ENCODE measurements at places on chromosomes 3 and 15.

GRCh38 chr3:23277688-23278087 lies 74.6 kb downstream of the UBE2E2 start:
- no peak for DNase-seq

GRCh38 chr15:32943711-32944110 lies 225.9 kb downstream of the GREM1 start:
- DNase-seq = no peak

DNA sequence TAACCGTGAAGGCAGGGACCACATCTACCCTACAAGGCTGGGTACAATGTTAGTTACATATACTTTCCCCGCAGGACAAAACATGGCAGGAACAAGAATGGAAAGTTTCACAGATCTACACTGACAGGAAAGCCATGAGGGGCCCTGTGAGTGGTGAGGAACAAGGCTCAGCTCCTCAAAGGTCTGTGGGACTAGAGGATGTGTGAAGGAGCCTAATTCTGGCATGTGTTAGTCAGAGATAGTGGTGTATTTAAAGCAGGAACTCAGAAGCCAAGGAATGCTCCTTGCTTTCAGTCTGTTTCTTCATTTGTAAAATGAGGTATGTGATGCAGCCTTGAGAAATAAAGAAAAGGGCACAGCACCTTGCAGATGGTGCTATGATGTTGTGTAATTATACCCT lies 25.1 kb downstream of the ETV5 start:
- no peak for DNase-seq

DNA sequence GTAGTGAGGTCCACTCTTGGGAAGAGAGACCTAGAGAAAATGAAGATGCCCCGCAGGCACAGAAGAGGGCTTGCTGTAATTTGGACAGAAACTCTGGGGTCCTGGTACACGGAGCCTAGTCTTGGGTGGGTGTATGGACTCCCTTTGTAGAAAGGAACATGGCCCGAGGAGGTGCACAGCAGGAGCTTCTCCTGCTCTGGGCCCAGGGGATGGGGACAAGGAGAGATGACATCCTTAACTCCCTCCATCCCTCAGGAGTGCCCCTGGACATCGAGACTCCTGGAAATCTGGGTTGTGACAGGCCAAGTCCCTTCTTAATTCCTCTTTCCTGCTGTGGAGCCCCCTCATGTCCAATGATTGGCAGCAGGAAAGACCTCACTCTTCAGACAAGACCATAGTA lies 29.9 kb upstream of the ABHD2 start:
- no peak for DNase-seq

DNA sequence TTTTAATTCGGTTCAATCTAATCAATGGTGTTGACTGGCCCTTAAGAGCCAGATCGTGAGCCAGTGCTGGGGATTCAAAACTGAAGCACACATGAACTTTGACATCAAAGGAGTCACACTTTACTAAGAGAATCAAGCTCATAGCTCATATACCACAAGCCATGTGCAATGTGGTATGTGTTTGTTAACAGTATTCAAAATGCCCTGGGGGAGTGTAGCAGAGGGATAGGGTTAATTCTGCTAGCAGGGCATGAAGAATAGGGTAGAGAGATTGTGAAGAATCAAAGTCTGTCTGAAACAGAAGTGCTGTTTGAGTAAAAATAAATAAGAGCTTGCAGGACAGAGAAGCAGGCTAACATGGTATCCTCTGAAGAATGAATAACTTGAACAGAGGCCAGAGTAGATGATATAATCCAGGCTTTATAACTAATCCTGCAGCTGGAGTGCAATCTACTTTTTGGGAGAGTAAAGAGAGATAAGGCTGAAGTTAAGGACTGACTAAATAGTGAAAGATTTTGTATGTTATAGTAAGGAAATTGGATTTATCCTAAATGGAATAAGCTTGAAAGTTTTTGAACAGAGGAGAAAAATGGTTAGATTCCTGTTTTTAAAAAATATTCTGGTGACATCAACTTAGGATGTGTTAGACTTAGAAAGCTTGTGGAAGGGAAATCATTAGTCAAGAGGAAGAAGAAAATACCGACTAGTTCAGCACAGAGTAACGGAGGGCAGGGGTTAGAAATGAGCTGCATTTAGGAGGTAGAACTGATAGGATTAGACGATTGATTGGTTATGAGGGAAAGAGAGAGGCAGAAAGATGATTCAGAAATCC lies 292.0 kb downstream of the NFKBIZ start:
- DNase-seq = no peak

DNA sequence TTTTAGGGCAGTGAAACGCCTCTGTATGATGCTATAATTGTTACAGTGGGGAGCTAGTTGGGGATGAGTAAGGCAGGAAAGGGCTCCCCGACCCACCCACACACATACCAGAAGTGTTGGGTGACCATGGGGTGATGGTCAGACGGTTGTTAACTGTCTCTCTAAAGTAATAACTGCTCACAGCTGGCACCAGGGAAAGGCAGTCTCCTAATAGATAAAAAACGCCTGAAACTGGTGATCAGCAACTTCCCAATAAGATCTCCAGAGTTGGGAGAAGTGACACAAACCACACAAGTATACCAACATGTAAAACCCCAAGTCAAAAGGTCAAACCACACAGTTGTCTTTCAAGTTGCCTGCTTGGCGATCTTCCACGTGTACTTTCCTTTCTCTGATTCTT lies 346.5 kb upstream of the CNTN4 start:
- no peak for DNase-seq

GRCh38 chr3:14431917-14432834 lies 29.8 kb downstream of the SLC6A6 start:
- DNase-seq = peak; percentile 85

- no peak for DNase-seq
These were observed 40.5 kb downstream of the SCN11A start for GRCh38 chr3:39011191-39011736.

All from stimulated activated CD8-positive, alpha-beta memory T cell treated with anti-CD3 and anti-CD28 coated beads, Interleukin-7, amount 100 ng/mL, for 1 hour (primary cell).